ENCODE measurements at places on chromosomes 6 and 20.

DNA sequence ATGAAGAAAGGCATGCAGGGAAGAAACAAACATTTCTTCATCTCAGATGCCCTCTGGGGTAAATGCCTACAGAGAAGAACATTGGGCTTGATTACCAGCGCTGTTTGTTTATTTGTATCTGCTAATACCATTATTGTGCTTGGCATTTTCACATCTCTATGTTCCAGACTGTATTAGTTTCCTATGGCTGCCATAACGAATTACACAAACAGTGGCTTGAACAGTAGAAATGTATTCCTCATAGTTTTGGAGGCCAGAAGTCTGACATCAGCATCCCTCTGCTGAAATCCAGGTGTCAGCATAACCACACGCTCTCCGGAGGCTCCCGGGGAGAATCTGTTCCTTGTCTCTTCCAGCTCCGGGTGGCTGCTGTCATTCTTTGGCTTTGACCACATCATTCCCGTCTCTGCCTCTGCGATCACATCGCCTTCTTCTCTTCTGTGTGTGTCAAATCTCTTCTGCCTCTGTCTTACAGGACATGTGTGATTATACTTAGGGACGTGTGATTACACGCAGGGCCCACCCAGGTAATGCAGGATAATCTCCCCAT, 241.6 kb upstream of the SUPT3H start:
- DNase-seq = no peak

GRCh38 chr6:152136449-152136825, 329.0 kb downstream of the ESR1 start:
- no peak for DNase-seq

- no peak for DNase-seq
Measured at GRCh38 chr6:79627422-79627821, 3.7 kb upstream of the SH3BGRL2 start.

- no peak for DNase-seq
Measured at GRCh38 chr6:107361753-107362604, 97.4 kb downstream of the PDSS2 start.

DNA sequence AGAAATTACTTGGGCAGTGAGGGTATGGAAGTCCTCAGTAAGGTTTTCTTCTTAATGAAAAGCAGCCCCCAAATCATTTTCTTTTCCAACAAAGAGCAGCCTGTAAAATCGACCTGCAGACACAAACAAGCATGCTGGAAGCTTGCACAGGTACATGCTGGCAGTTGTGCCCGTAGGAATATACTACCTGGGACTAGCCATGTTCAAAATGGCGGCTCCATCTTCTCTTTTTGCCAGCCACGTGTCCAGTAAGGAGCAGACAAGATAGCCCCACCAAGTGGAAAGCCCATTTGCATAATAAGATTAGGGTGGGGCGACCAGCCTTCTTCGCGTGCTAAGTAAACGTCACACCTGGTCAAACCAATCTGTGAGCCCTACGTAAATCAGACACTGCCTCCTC, 259.4 kb upstream of the AGPAT4 start:
- DNase-seq = no peak

- DNase-seq = no peak
Measured at GRCh38 chr6:4664117-4664626, 112.0 kb upstream of the CDYL start.

DNA sequence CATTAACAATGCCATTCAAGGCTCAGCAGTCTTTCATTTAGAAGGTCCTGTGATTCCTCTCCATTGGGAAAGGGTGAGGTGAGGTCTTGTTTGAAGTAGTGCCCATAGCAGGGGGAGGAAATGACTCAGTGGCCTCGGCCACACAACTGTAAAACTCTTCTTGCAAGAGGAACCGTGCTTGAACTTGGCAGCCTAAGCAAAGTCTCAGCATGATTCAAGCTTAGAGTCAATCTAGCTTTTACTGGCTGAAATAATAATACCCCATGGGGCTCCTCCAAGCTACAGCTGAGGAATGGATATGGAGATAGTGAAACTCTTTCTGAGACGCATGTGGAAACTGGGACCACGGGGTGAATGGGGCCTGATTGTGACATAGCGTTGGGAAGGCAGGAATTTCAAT, 428.2 kb downstream of the BMP2 start:
- no peak for DNase-seq

DNA sequence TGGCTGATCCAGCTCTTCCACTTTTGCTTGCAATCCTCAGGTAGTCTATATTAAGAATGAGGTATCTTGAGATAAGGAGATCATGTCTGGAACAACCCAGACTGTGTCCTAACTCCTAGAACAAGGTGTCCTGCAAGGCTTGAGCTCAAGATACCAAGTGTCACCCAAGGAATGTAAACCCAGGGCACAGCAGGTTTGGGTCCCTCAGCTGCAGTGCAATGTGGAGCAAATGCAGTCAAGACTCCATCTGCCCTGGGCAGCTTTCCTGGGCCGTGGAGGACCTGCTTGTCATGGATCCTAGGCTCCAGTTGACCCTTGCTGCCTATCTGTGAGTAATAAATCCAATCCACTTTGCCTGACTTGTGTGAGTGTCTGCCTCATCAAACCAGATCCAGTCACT, 166.1 kb downstream of the OTOR start:
- DNase-seq = no peak

- DNase-seq = no peak
Measured at GRCh38 chr6:169145496-169145895, 108.2 kb downstream of the THBS2 start.

DNA sequence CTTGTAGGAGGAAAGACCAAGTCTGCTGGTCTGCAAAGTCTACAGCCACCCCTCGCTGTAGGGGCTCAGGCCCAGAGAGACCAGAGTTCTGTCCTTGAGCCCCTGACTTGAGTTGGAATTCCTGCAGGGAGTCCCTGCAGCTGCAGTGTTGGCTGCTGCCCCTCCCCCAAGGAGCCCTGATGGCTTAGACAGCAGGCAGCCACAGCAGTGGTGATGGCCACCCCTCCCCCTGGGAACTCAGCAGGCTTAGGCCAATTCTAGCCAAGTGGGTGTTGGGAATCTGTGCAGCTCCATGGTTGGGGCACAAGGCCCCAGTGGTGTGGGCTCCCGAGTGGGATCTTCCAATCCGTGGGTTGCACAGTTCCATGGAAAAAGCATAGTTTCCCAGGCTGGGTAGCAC, 345.4 kb downstream of the CD109 start:
- no peak for DNase-seq

- no peak for DNase-seq
Measured at GRCh38 chr6:146857980-146858347, 259.2 kb downstream of the ADGB start.

DNA sequence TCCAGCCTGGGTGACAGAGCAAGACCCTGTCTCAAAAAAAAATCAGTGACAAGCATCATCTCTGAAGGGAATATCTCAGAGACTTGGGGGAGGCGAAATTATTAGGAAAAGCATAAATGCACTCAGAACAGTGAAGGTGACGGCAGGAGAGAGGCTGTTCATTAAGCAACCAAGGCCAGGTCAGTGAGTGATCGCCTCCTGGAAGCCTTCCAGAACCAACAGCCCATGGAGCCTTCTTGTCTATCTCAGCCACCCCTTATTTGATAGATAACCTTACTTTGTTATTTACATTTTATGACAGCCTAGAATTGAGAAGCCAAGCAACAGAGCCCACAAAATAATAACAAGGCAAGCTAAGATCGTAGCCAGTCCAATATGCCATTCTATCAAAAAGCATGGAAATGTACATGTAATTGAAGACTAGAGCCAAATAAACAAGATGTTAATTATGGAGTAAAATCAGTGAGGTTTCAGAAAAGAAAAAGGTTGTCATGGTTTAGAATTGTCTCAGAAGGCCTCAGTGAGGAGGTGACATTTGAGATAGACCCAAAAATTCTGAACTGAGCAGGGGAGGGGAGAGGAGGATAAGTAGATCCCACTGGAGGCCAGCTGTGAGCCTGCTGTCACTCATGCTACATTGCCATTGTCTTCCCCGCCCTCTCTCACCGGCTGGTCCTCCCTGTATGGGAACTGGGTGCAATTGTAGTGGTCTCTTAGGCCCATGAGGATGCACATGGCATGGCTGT, 17.8 kb downstream of the BNIP5 start:
- DNase-seq = no peak

- DNase-seq = no peak
Measured at GRCh38 chr20:51600016-51600420, 57.5 kb upstream of the NFATC2 start.

GRCh38 chr6:144170044-144170443, 19.7 kb downstream of the STX11 start:
- no peak for DNase-seq

DNA sequence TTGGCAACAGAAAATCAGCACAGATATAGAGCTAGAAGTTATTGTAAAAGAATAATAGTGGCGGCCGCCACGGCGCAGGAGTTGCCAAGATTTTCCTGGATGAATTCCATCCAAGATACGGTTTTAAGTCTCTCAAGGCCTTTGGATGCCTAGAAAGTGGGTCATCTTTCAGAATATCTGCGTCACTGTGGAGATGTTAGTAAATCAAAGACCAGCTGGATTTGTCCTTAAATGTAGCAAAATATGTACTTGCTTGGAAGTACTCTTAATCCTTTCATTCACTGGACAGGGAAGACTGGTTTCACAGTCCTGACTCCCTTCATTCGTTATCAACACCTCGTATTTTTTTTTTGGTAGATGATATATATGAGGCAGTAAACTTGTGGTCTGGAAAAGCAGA, 83.0 kb downstream of the SLC22A3 start:
- DNase-seq = no peak

- DNase-seq = no peak
Measured at GRCh38 chr20:43372051-43372450, 85.6 kb upstream of the SRSF6 start.

GRCh38 chr6:84018453-84019061, 15.0 kb upstream of the MRAP2 start:
- no peak for DNase-seq

All from NCI-H187 treated with DMSO at 0.1 percent for 48 hours (cell line).